GM12878 (cell line): ENCODE measurements at places on chromosomes 2 and 18. TPM values are rescaled to one million over a fixed set of nuclear protein-coding genes. Genes with fewer than 3 reads are reported as not detected.

GRCh38 chr18:57586251-57587049, at the start of gene FECH:
FECH (minus strand) TSS chr18:57586702; CDS start chr18:57586620, 82 bp downstream.
- peak within 1 kb of the TSS; percentile 46; the same call in 1 of the 2 replicates for H3K27ac ChIP-seq
- H3K36me3 ChIP-seq, result no peaks in the 10 kb centered on the region
- DNase-seq, result no peak
- H3K4me3 ChIP-seq, result peak within 1 kb of the TSS; percentile 74
- no peaks in the 10 kb centered on the region for H3K27me3 ChIP-seq

DNA sequence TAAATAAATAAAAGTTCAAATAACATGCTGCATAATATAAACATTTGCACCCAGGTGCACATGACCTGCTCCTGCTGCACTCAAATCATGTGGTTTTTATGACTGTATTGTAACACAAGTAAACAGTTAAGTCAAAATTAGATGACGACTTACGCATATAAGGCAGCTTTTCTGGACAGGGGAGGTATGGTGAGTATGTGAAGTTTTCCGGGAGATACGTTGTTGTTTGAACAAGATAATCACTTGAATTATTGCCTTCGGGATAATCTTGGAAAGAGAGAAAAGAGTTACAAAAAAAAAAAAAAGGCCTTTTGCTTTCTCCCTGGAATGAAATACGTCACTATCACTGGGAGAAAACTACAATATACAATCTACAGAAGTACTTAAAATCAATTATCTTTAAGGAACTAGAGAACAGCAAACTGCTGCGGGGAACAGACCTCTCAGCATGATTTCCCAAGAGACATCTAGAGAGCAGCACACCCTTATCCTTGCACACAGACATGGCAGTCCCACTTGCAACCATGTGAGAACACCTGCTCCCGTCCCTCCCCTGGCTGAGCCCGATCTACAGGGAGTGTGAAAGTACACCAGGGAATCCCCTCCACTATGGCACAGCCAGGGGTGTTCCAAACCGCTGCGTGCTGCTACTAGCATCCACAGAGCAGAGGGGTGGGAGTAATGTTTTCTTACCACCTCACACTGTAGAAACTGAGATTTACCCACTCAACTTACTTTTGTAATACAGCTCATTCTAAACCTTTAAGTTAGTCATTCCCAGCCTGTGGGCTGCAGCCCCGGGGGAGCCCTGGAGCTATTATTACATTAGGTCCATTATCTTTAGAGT, 26.3 kb downstream of the B4GALT6 start:
- peak overlapping the region; percentile 98 for H3K27ac ChIP-seq
- peaks cover 2% of the 10 kb centered on the region; the same call in 1 of the 2 replicates for H3K36me3 ChIP-seq
- H3K27me3 ChIP-seq, result no peaks in the 10 kb centered on the region
- H3K4me1 ChIP-seq, result peaks cover 43% of the 10 kb centered on the region

DNA sequence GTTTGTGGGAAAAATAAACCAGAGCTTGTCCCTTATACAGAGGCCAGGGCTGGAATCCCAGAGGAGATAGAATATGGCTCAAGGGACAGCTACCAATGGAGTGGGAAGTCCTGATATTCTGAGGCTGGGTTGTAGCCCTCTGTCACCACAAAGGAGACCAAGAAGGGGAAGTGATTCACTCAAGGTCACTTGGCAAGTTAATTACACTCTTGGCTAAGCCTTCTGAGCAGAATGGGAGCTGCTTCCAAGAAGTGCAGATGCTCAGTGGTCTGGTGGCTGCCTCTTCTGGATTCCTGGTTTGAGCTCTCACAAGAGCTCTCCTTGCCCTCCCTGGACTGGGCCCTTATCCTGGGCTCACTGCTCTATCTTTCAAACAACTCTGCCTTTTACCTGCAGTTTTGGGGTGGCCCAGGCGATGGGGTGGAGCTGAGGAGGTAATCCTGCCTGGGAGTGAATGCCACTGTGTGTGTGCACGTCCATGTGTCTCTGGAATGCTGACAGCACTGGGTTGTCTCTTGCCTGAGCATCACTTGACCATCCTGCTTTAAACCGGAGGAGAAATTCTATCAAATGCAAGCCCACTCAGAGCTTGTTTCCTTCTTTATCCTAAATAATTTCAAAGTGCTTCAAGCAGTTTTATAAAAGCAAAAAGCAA, 168.2 kb downstream of the KCNS3 start:
- DNase-seq, result no peak
- no peak overlapping the region for H3K4me3 ChIP-seq
- no peaks in the 10 kb centered on the region for H3K36me3 ChIP-seq
- no peaks in the 10 kb centered on the region for H3K4me1 ChIP-seq
- H3K27ac ChIP-seq, result no peak overlapping the region
- H3K27me3 ChIP-seq, result no peaks in the 10 kb centered on the region

GRCh38 chr18:33097126-33097525, 324.3 kb upstream of the KLHL14 start:
- no peak overlapping the region for H3K27ac ChIP-seq
- no peaks in the 10 kb centered on the region for H3K36me3 ChIP-seq
- no peaks in the 10 kb centered on the region for H3K4me1 ChIP-seq
- no peak overlapping the region for H3K4me3 ChIP-seq
- DNase-seq, result no peak

- DNase-seq, result no peak
- no peak overlapping the region for H3K27ac ChIP-seq
- no peak overlapping the region for H3K4me3 ChIP-seq
- H3K4me1 ChIP-seq, result no peaks in the 10 kb centered on the region
- no peaks in the 10 kb centered on the region for H3K36me3 ChIP-seq
Measured at GRCh38 chr18:7079231-7079630, 38.4 kb downstream of the LAMA1 start.

DNA sequence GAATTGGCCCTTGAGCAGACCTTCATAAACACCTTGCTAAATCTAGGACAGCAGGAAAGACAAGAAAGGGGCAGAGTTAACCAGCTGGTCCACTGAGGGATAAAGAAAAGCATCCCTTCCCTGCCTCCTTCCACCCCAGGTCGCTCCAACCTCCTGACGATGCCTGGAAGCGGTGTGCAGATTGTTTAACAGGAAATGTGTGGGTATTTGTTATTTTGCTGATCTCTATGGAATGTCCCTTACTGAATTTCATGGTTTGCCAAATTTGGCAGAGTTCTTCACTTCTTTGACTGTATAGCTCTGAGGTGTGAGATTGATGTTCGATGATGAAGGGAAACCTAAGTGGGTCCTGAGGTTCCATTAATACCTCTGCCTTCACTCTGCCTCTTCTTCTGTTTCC, 72.9 kb downstream of the MAP3K20 start:
- peaks cover 4% of the 10 kb centered on the region; the same call in 1 of the 2 replicates for H3K4me1 ChIP-seq
- no peak overlapping the region for H3K4me3 ChIP-seq
- H3K27me3 ChIP-seq, result no peaks in the 10 kb centered on the region
- H3K36me3 ChIP-seq, result no peaks in the 10 kb centered on the region

TEKT4 gene
- 0.13 TPM in 1 of 2 replicates, not detected in the other for total RNA-seq

UNC50 gene
- 25.5 and 25.8 TPM in 2 replicates for total RNA-seq

OTX1 gene
- total RNA-seq, result 0.35 and 0.67 TPM in 2 replicates

GRCh38 chr2:60337142-60337497, 216.3 kb downstream of the BCL11A start:
- no peak overlapping the region for H3K4me3 ChIP-seq
- DNase-seq, result no peak
- H3K36me3 ChIP-seq, result no peaks in the 10 kb centered on the region
- no peak overlapping the region for H3K27ac ChIP-seq
- H3K4me1 ChIP-seq, result peaks cover 8% of the 10 kb centered on the region

ASB18 gene
- total RNA-seq, result not detected in 2 replicates

GRCh38 chr2:216765761-216766262, 70.5 kb upstream of the IGFBP5 start:
- DNase-seq, result no peak
- H3K4me1 ChIP-seq, result no peaks in the 10 kb centered on the region
- no peaks in the 10 kb centered on the region for H3K36me3 ChIP-seq
- H3K27me3 ChIP-seq, result peaks cover 8% of the 10 kb centered on the region

GRCh38 chr2:222303828-222304736, 5.3 kb upstream of the PAX3 start:
- no peaks in the 10 kb centered on the region for H3K36me3 ChIP-seq
- H3K4me3 ChIP-seq, result no peak overlapping the region
- peaks cover 72% of the 10 kb centered on the region for H3K27me3 ChIP-seq
- H3K4me1 ChIP-seq, result peaks cover 13% of the 10 kb centered on the region

DNA sequence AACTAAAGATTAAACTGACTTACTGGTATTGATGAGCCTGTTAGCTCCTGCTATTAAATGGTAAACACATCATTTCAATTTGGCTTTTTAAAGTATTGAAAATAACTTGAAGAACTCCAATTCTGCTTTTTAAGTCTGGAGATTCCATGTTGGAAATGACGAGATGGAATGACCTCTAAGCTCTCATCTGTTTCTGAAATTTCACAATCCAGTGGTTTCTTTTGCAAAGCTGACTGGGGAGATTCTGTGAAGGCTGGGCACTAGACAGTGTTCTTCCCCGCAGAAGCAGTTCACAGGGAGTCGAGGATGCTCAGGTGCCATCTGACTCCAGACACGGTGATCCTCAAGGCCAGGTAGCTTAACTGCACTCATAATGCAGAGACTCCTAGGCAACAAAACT, 44.7 kb downstream of the DHRS9 start:
- H3K4me1 ChIP-seq, result no peaks in the 10 kb centered on the region
- no peak overlapping the region for H3K27ac ChIP-seq
- H3K27me3 ChIP-seq, result no peaks in the 10 kb centered on the region; the same call in 1 of the 2 replicates
- DNase-seq, result no peak

DNA sequence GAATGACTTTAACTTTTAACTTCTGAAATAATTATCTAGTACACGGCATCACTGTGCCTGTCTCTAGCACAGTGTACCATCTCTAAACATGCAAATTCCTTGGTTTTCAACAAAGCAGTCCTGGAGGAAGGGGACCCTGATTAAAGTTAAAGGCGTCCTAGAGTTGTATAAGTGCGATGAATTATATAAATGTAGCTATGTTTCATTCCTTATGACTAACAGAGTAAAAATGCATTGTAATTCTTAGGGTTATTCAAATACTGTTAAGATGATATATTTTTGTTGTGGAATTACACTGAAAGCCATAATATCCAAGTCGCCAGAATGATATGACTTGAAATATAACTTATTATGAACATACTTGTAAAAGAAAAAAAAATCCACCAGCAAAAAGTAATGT, 544.9 kb upstream of the LINC00305 start:
- no peak overlapping the region for H3K27ac ChIP-seq
- H3K4me1 ChIP-seq, result no peaks in the 10 kb centered on the region
- no peak for DNase-seq
- H3K4me3 ChIP-seq, result no peak overlapping the region
